ENCODE measurements at places on chromosomes 4 and X.

- DNase-seq = no peak
Measured at GRCh38 chr4:146202665-146203064, 11.7 kb upstream of the REELD1 start.

DNA sequence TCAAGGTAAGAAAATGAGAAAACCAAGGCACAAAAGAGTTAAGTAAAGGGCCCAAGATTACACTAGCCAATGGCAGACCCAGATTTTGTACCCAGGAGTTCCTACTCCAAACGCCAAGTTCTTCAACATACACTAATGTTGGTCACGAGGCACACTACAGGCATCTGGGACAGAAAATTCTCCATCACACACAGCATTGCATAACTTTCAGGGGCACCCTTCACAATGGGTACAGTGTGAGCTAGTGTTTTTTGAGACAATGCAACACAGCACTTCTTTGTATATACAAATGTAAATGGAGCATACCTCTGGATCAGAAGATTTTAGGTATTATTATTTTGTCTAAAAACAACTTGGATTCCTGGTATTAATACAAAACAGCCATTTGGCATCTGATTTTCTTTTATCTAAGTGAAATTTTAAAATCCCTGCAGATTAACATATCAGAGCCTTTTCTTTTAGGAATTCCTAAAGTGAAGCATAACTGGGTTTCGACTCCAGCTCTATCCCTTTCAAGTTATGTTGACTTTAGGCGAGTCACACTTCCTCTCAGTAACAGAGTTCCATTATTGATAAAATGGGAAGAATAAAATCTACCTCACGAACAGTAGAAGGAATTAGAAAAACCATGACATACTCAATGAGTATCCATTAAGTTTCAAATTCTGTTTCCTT lies 41.1 kb downstream of the ADGRA3 start:
- no peak for DNase-seq

DNA sequence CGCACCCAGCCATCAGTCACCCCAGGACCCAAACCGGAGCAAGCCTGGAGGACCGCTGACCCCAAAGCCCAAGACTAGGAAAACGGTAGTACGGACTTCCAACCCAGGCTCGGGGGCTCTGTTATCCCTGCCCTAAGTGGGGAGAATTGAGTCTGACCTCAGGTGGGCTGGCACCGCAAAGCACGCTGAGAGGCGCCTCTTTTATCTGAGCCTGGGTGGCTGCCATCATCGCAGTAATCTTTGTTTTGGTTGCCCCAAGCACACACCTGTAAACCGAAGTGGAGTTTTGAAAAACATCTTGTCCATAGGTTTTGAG lies 894 bp upstream of the SH3RF1 start:
- DNase-seq = no peak

- no peak for DNase-seq
Measured at GRCh38 chr4:11198516-11199305, 230.0 kb downstream of the HS3ST1 start.

- no peak for DNase-seq
Measured at GRCh38 chrX:37332987-37333658, 16.0 kb upstream of the PRRG1 start.

DNA sequence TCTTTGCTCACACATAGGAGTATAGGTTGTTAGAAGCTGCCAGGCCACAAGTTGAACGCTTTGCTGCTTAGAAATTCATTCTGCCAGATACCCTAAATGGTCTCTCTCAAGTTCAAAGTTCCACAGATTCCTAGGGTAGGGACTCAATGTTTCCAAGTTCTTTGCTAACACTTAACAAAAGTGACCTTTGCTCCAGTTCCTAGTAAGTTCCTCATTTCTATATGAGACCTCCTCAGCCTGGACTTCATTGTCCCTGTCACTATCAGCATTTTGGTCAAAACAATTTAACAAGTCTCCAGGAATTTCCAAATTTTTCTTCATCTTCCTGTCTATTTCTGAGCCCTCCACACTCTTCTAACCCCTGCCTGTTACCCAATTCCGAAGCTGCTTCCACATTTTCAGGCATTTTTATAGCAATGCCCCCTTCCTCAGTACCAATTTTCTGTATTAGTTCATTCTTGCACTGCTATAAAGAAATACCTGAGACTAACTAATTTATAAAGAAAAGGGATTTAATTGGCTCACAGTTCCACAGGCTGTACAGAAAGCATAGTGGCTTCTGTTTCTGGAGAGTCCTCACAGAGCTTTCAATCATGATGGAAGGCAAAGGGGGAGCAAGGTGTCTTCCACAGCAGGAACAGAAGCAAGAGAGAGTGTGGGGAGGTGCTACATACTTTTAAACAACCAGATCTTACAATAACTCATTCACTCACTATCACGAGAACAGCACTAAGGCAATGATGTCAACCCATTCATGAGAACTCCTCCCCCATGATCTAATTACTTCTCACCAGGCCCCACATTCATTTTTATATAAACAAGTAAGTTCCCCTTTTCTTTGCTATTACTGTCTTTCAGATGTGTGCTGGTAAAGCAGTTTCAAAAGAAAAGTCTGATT lies 11.5 kb upstream of the TLR1 start:
- DNase-seq = no peak
